ENCODE measurements at places on chromosomes 1 and 21.

GRCh38 chr1:214506972-214507431 lies 44.4 kb downstream of the PTPN14 start:
- DNase-seq: no peak

GRCh38 chr1:224127925-224128819 lies 14.3 kb downstream of the FBXO28 start:
- DNase-seq: no peak

DNA sequence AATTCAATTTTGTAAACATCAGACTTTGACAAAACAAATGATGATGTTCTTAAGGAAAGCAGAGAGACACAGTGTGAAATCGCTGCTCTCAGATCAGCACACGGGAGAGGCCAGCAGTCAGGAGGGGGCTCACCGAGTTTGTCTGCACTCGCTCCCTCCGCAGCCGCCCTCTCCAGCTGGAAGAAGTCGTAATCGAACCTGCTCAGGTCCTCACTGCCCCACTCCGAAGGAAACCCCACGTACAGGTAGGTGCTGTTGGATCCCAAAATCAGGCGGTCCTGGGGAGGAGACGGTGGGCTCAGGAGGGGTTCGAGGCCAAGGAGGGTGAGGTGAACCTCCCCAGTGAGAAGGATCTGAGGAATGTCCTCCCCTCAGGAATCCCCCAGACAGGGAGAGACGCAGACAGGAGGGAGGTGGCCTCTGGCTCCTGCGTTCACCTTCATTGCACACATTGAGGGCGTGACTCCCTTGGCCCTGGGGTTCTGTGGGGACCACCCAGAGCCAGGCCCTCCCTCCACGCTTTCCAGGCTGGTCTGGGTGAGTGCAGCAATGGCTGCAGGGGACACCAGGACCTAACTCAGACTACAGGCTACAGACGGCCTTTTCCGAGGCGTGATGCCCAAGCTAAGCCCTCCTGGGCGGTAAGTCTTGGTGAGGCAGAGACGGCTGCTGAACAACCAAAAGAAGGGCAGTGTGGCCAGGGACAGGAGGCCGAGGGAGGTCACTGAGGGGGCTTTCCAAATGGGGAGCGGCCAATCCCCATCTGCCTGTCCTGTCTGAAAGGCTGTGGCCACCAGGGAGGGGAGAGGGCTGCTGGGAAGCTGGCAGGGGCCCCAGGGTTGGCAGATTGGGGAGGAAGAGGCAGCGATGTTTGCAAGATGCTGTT lies 65.5 kb downstream of the SCCPDH start:
- no peak for DNase-seq

DNA sequence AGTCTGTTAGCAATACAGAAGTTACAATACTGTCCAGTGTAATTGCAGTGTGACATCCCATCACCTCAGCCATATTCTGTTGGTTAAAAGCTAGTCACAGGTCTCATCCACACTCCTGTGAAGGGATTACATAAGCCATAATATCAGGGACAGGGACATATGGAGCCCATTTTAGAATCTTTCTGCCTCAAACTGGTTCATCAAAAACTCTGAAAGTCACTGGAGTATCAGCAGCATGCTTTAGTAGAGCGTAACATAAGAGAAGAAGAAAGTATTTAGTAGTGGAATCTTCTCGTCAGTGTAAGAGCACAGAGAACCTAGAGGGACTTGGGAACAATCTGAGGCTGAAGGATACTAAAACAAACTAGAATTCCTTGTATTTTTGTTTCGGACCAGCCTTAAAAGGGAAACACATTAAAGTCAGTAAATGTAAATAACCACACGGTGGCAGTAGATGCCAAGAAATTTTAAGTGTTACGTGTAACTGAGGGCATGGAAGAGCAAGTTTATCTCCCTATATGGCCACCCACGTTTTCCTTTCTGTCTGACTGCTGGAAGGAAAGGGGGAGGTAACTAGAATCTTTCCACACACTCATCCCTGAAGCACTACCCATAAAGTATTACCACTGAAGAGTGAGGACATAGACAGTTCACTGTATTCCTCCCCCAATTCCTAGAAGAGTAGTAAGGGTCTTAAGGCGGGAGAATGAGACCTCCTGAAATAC lies 41.6 kb upstream of the AGL start:
- peak; percentile 65 for DNase-seq

- DNase-seq: no peak
Measured at GRCh38 chr21:44480200-44481053, 25.1 kb downstream of the LRRC3 start.

- DNase-seq: no peak
Measured at GRCh38 chr21:18138507-18138906, 106.1 kb upstream of the CHODL start.

- DNase-seq: no peak
Measured at GRCh38 chr1:117093091-117093534, 28.4 kb downstream of the TRIM45 start.

- DNase-seq: no peak
Measured at GRCh38 chr1:230084408-230085177, 17.6 kb downstream of the GALNT2 start.

GRCh38 chr1:209862391-209863356 lies 34.9 kb downstream of the UTP25 start:
- DNase-seq: no peak

DNA sequence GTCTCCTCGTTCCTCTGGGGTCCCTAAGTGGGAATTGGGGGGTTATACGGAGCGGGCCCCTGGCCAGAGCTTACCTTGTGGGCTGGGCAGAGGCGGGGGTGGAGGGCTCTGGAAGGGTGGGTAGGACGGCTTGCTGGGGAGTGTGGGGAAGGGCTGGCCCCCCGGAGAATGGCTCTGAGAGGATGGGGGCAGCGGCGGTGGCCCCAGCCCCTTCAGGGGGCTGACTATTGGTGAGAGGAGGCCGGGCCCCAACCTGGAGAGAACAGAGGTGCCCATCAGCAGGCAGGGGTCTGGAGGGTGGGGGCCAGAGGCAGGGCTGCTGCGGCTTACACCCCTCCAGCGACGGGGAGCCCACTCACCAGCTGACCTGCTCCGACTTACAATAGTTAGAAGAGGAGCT lies 50.6 kb downstream of the DMRTB1 start:
- no peak for DNase-seq

- no peak for DNase-seq
Measured at GRCh38 chr1:209587789-209588188, 4.3 kb downstream of the CAMK1G start.

DNA sequence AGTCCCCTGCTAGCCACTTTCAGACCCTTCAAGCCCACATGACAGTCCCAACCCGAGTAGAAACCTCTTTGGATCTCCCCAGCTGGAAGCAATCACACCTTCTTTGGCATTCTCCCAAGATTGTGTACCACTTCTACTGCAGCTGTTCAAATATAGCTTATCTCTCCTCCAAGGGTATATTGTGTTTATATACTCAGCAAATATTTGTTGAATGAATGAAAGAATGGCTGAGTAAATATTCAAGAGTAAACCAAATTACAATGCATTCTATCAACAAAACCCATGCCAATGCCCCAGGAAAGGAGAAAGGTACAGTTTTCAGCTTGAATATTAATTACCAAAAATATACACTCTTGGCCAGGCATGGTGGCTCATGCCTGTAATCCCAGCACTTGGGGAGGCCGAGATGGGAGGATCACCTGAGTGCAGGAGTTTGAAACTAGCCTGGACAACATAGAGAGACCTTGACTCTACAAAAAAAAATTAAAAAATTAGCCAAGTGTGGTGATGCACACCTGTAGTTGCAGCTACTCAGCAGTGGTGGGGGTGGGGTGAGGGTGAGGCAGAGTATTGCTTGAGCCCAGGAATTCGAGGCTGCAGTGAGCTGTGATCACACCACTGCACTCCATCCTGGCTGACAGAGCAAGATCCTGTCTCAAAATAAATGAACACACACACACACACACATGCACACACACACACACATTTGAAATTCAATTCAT lies 68.5 kb downstream of the NIBAN1 start:
- DNase-seq: no peak

GRCh38 chr21:45417256-45417950 lies 12.4 kb downstream of the COL18A1 start:
- no peak for DNase-seq

DNA sequence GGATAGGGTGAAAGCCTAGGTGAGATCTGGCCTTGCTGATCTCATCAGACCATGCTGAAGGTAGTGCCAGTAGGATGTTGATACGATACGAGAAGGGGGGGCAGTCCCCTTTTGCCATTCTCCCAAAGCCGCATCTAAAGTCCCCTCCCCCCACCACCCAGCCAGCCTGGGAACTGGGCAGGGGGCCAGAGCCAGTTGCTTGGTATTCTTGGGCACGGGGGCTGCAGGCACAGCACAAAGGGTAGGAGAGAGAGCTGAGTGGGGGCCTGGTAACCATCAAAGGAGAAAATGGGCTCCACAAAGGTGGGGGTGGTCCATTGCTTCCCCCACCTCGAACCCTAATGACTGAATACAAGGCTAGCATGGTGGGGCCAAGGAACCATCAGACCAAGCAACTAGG lies 5.4 kb downstream of the PEA15 start:
- DNase-seq: no peak

- DNase-seq: no peak
Measured at GRCh38 chr1:46583494-46583893, 20.6 kb downstream of the MKNK1 start.

GRCh38 chr1:241269116-241269515 lies 87.9 kb downstream of the RGS7 start:
- DNase-seq: no peak

GRCh38 chr1:49104575-49104974 lies 327.9 kb upstream of the BEND5 start:
- no peak for DNase-seq

DNA sequence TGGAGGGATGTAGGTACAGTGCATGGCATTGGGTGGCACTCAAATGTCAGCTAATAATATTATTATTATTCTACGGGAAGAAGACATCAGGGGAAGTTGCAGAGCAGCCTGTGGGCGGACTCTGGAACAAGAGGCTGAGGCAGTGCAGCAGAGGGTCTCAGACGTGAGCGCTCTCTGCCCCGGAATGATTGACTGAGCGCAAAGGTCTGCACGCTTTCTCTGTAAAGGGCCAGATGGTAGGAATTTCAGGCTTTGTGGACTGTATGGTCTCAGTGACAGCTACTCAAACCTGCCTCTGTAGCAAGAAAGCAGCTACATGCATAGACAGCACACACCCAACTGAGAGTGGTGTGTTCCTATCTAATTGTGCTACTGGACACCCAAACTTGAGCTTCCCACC lies 29.6 kb upstream of the VPS13D start:
- DNase-seq: no peak
